Cardiac muscle cell (in vitro differentiated cells and primary cell): ENCODE measurements at places on chromosomes 1 and 21.

DNA sequence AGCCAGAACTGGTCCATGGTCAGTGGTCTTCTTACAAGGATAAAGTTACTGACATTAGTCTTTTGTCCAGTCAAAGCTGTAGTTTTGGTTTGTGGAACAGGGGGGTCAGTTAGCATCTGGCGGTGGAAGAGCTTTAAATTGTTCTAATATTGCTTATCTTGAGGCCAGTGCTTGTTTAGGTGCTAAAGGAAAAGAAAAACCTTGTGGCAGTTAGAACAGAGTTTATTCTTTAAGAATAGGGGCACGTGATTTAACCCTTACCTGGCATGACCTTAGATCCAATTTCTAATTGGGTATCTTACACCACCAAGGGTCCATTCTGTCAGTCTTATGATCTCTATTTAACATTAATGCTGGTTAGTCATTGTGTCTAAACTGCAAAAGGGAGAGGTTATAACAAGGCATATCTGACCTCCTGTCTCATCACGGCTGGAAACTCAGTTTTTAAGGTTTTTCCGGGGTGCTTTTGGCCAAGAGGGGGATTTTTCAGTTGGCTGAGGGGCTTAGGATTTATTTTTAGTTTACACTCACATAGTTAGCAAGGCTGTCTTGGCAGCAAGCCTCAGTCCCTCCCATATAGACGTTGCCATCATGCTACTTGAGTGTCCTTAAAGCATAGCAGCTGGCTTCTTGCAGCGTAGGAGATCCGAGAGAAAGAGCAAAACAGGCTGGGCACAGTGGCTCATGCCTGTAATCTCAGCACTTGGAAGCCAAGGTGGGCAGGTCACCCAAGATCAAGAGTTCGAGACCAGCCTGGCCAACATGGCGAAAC lies 60.1 kb upstream of the FAM89A start:
- DNase-seq: peak; percentile 18

DNA sequence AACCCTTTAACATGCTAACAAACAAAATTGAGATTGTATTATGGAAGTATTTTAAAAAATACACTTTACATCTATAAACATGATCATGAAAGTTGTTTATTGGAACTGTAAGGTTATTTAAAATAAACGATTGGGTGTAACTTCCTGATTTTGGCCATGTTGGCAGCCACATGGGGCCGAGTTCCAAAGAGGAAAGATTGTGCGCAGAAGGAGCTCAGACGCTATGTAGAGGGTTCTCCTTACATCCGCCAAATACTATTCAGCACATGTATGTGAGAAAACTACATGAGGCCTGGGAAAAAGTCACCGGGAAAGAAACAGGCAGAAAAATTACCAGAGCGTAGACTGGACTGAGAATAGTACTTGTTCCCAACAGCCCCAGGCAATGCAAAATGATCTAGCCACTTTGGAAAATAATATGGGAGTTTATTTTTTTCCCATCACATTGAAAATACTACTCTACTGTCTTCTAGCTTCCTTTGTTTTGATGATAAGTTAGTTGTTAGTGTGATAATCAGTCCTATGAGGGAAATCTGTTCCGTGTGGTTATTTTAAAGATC lies 35.7 kb upstream of the B3GALT2 start:
- peak; percentile 42 for DNase-seq

DNA sequence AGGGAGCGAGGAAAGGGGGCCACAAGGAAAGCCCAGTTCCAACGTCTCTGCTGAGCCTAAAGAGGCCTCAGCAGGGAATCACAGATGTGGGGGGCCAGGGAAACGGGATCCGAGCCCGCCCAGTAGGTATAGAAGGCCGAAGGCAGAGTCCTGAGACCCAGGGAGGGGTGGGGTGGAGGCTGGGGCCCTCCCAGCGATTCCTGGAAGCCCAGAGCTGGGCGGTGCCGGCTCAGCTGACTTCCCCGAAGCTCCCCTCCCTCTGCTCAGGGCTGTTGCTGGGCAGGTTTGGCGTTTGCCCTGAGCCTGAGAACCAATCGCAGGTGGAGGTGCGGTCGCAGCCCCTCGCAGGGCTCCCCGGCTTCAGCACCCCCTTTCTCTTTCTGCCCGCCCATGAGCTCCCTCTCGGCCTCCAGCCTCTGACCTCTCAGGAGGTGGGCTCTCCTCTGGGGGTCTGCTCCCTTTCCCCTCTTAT lies 12.8 kb downstream of the ADAMTSL4 start:
- peak; percentile 89 for DNase-seq

- no peak for DNase-seq
Measured at GRCh38 chr1:227429447-227430359, 111.4 kb upstream of the CDC42BPA start.

DNA sequence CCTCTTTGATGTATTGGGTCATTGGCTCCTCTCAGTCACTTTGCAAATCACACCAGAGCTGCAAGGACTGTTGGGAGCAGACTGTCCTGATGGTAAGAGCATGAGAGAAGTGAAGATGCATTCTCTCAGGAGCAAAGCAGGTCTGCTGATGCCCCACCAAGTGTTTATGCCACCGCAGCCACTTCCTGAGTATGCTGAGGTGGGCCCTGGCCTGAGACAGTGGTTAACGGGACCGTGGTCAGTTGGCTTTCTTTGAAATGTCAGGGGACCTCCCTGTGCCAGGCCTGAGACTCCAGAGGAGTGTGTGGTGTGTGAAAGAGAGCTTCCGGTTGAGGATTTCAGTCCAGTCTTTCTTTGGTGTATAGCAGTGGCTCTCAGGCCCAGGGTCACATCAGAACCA lies 79.4 kb downstream of the SPATA46 start:
- DNase-seq: no peak

- DNase-seq: no peak
Measured at GRCh38 chr1:109118089-109118488, 4.2 kb downstream of the ELAPOR1 start.

DNA sequence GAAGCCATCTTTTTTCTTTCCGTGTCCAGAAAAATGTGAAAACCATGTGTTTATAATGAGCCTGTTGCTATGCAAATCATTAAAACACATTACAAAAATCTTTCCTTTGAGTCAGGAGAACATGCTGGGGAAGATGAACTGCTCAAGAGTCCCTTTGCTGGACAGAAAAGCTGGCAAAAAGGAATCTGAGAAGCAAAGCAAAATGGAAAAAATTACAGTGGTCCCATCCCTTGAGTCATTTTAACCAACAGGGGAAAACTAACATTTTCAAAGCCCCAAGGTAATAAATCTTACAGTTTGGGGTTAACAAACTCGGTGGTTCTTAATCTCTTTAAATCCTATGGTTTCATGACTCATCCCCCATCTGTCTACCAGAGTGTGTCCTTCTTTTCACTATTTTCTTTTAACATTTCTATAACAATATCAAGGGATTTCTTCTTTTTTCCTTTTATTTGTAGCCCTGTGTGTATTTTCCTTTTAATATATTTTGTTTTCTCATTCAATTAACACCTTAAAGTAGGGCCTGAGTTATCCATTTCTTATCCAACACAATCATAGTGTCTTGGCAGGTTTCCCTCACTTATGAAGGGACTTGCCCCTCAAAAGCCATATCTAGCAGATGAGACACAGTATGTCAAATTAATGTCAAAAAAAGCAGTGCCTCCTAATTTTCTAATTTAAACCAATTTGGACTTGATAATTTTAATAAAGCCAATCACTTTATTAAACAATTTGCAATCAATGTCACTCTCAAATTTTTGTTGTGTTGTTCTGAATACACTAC lies 105.4 kb downstream of the PTPN14 start:
- DNase-seq: peak; percentile 53
